IPS DF 19.7 (cell line): ENCODE measurements at places on chromosomes 3 and 15.

- DNase-seq = no peak
Observed at GRCh38 chr15:25061808-25062550, 107.2 kb downstream of the SNRPN start.

GRCh38 chr3:53150247-53151085 is 10.5 kb upstream of the PRKCD start:
- no peak for DNase-seq

- no peak for DNase-seq
Observed at GRCh38 chr15:35691891-35692867, 146.2 kb upstream of the DPH6 start.

DNA sequence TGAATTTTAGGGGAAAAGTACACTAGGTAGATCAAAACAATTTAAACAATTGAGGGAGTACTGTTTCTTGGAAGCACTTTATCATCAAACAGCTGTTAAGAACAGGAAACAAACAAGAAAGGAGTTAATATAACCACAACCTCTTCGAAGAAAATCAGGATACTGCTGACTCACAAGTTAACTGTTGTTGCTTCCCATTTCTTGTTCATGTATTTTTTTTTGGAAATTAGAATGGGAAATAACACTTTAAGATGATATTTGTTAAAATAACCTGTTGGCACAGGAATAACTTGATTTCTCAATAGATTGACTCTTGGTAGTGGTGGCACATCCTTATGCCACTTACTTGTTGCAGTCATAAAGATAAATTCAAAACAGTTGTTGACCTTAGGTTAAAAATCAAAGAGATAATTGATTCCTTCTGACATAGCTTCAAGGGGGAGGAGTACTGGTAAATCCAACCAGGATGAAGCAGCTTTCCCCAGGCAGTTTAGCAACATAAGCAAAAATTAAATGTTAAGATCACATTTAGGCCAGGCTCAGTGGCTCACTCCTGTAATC is 3.3 kb downstream of the BNIP2 start:
- no peak for DNase-seq

DNA sequence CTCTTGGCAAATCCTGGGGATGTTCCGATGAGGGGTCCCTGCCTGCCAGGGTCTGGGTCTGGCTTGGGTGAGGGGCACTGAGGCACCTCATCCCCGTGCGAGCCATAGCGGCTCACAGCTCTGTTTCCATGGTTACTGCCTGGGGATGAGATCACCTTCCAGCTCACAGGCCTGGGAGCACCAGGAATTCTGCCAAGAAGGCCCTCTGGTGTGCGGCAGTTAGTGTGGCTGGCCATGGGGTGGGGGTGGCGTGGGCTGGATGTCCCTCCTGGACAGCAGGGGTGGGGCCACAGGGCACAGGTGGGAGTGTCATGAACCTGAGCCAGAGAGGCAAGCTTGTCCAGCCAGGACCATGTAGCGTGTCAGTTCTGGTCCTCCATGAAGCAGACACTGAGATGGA is 22.1 kb upstream of the PRR23E start:
- DNase-seq = no peak

GRCh38 chr15:61831505-61831921 is 228.7 kb downstream of the VPS13C start:
- no peak for DNase-seq
